ENCODE measurements at places on chromosomes 12 and 14.

- DNase-seq, result no peak
Measured at GRCh38 chr14:93709249-93709648, 79.0 kb downstream of the PRIMA1 start.

- no peak for DNase-seq
Measured at GRCh38 chr12:30725739-30726138, 29.0 kb downstream of the CAPRIN2 start.

DNA sequence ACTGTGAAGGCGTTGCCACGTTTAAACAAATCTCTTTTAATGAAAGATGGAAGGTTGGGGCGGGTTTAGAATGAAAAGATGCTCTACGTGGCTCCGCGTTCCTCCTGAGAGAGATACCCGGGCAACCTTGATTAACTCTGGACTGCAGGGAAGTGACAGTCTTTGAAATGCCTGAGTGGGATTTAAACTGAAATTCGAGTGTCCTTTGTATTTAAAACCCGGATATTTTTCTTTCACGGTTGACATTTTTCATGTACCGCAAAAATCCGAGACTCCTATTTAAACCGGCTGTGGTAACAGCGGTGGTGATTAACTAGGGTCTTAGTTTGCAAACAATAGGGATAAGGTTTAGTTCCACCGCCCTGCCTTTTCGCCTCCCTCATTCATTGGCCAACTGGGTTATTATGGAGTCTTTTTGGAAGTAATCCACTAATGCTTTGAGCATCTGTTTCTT lies 707 bp downstream of the G2E3 start:
- DNase-seq, result no peak

- no peak for DNase-seq
Measured at GRCh38 chr12:71587012-71587411, 76.6 kb downstream of the ZFC3H1 start.

DNA sequence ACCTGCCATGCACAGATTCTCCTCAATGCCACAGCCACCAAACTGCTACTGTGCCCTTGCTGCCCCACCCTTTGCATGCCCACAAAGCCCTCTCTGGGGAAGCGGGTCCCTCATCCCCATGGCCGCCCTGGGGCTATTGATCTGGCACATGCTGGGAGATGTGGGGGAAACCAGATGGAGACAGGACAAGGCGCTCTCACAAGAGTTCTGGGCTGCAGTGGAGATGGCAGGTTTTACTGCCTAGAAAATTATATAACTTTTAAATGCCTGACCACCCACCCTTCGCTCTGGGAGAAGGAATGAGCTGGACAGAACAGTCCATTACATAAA lies 10.6 kb upstream of the PIP4K2C start:
- DNase-seq, result no peak

Data from D721Med (cell line).